ENCODE measurements at places on chromosomes 13 and 19. TPM values are rescaled to one million over a fixed set of nuclear protein-coding genes. Genes with fewer than 3 reads are reported as not detected.
A peak's percentile ranks its signal among the peaks of the same experiment; 100 is the strongest.

- no peak for DNase-seq
Observed at GRCh38 chr13:109707044-109707741, 79.2 kb downstream of the IRS2 start.

The NALCN gene
- 8.5 TPM for total RNA-seq

The RFPL4A gene
- not detected for total RNA-seq

DNA sequence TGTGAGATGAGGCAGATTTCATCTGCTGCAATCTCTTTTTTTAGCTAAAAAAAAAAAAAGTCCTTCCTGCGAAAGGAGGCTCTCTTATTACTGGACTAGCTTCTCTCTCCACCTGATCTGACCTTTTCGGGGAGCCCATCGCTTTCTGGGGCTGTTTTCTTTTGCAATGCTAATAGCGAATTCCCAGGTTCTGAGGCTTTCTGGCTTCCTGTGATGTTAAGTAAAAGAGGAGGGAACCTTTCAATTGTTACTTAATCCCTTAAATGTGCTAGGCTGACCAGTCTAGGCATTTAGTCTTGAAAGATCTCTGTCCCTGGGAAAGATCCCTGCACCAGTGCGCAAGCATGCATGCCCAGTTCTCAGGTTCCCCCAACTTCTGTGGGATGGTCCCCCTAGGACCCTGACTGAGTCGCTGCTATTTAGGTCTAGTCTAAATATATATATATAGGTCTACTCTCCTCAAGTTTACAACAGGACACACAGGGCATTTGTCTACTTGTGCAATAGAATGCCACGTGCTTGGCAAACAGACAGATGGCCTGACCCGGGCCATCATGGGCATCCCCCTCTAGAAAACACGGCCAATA is 224.7 kb downstream of the ZNF536 start:
- DNase-seq: no peak

DNA sequence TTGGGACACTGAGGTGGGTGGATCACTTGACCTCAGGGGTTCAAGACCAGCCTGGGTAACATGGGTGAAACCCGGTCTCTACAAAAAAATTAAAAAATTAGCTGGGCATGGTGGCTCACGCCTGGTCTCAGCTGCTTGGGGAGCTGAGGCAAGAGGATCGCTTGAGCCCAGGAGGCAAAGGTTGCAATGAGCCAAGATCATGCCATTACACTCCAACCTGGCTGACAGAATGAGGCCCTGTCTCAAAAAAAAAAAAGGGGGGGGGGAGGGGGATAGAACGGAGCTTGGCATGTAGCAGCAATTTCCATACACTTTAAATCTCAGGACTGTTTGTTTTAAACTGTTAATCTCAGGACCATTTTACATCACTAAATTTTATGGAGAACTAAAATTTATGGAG is 2.2 kb downstream of the ACP7 start:
- no peak for DNase-seq

The SIGLECL1 gene
- not detected for total RNA-seq

DNA sequence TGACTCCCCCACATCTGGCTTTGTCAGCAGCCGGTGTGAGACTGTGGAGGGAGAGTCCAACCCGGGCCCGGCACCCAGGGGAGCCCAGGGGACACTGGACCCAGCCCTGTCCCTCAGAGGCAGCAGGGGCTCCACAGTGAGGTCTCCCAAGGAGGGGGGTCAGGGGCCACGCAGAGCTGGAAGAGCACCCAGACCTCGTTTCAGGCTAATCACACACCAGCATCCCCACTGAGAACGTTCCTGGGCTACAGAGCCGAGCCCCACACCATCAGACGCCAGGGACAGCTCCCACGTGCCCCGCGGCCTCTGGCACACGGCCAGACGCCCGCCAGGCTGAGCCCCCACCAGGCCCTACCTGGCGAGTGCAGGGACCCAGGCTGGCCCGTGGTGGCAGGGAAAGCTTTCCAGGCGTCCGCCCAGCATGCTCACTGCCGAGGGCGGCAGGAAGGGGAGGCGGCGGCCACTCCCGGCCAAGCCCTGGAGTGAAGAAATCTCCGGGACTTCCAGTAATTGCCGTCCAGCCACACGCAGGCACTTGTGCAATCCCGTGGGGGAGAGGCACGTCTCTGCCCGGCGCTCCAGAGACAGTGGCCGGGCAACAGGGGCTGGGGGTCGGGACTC is 19.2 kb downstream of the SBNO2 start:
- DNase-seq: peak; percentile 97

- no peak for DNase-seq
Observed at GRCh38 chr13:33575378-33575777, 242.6 kb upstream of the RFC3 start.

DNA sequence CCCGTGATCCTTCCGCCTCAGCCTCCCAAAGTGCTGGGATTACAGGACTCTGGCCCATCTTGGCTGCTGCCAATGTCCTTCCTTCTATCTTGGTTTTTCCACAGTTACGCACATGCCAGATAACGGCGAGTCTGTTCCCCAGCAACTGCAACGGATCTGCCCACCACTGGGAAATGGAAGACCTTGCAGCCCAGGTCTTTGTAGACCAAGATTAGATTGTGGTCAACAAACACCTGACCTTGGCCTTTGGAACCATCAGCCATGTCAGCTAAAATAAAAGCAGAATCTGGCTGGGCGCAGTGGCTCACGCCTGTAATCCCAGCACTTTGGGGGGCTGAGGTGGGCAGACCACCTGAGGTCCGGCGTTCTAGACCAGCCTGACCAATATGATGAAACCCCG is 10.4 kb upstream of the LDLR start:
- no peak for DNase-seq

DNA sequence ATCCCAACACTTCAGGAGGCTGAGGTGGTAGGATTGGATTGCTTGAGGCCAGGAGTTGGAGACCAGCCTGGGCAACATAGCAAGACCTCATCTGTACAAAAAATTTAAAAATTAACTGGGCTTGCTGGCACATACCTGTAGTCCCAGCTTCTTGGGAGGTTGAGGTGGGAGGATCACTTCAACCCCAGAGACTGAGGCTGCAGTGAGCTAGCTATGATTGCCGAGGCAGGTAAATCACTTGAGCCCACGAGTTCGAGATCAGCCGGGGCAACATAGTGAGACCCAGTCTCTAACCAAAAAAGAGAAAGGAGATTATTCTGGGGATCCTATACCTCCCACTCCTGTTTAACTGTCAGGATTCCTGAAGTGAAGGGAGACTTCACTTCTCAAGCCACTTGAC is 16.4 kb upstream of the GARRE1 start:
- no peak for DNase-seq

DNA sequence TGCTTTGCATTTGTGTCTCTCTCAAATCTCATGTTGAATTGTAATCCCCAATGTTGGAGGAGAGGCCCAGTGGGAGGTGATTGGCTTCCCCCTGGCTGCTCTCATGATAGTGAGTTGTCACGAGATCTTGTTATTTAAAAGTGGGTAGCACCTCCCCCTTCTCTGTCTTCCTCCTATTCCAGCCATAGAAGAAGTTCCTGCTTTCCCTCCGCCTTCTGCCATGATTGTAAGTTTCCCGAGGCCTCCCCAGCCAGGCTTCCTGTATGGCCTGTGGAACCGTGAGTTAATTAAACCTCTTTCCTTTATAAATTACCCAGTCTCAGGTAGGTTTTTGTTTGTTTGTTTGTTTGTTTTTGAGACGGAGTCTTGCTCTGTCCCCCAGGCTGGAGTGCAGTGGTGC is 3.8 kb downstream of the LILRA4 start:
- no peak for DNase-seq

GRCh38 chr13:42549552-42549936 is 24.4 kb upstream of the TNFSF11 start:
- DNase-seq: no peak

GRCh38 chr13:26335158-26335557 is 81.2 kb downstream of the CDK8 start:
- DNase-seq: no peak

DNA sequence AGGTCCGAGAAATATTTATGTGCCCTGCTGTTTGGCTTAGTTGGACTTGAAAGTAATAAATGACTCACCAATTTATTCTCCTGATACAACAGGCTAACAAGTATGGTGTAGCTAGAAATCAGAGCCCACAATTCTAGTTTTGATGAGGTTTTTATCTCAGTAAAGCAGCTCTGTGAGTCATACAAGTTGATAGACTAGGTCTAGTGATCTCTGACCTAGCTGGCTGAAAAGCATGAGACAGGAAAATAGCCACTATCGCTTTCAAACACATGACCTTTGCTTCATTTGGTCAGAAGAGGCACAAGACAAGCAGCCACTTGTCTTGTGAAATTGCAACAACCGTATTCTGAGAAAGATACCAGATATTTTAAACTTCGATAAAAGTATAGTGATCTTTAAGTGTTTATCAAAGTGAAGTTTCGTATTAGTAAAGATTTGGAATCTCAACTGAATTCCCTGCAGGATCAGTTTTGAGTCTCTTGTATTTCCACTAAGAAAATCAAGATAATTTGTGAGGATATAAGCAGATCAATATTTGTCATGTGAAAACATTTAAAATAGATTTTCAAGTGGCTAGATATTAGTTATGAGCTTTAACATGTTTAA is 126.7 kb downstream of the MAB21L1 start:
- DNase-seq: peak; percentile 11

The SIGLEC5 gene
- total RNA-seq: not detected

The NFIC gene
- total RNA-seq: 85.5 TPM

- DNase-seq: no peak
Observed at GRCh38 chr13:36370108-36370429, 23.9 kb upstream of the SPART start.

The MRPS12 gene
- 38.1 TPM for total RNA-seq

The PNMA8B gene
- not detected for total RNA-seq

DNA sequence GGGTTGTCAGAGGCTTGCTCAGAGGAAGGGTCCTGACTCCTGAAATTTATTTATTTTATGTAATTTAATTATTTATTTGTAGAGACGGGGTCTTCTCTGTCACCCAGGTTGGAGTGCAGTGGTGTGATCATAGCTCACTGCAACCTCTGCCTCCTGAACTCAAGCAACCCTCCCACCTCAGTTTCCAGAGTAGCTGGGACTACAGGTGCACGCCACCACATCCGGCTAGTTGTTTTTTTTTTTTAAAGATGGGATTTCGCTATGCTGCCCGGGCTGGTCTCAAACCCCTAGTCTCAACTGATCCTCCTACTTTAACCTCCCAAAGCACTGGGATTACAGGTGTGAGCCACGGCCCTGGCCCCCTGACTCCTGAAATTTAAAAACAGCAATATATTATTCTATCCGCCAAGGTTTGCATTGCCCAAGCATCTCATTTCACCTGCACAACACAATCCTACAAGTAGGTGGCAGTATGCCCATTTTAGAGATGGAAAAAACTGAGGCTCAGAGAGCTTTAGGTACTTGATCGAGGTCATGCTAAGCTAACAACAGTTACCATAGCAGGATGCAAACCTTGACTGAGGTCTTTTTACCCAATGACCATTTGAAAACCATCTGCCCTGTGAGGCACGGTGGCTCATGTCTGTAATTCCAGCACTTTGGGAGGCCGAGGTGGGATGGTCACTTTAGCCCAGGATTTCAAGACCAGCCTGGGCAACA is 18.1 kb downstream of the ARHGEF18 start:
- DNase-seq: peak; percentile 72

- no peak for DNase-seq
Observed at GRCh38 chr19:38453596-38453995, 20.1 kb downstream of the RYR1 start.

GRCh38 chr13:73341748-73342147 is 282.9 kb downstream of the KLF5 start:
- DNase-seq: peak; percentile 51

Data from MCF 10A (cell line).